ENCODE measurements at places on chromosomes 13 and 19.

- no peak for DNase-seq
These were observed 248.2 kb downstream of the SHISA2 start for GRCh38 chr13:25803641-25804040.

DNA sequence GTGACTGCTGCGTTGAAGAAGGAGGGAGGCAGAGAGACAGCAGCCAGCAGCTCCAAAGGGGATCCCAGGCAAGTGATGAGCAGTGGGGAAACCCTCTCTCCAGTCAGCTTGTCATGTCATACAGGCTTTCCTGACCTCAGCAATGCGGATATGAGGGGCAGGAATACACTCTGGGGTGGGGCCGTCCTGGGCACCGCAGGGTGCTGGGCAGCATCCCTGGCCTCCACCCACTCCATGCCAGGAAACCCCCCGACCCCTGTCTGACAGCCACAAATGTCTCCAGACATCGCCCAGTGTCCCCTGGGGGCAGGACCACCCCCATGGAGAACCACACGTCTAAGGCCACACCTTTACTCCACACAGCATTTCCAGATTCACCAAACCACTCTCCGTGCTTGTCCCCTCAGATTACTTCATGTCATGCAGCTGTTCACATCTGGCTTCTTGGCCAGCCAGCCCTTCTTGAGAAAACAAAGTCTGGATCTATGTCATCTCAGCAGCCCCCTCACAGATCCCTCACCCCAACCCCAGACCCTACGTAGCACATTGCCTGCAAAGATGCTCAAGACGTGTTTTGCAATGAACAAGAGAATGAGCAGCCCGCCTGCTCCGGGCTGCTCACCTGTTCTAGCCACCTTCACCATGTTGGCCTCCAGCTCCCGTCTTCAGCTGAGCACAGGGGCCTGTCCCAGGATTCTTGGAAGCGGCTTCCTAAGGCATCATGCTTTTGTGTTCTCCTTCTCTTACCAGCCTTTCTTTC, 46.5 kb downstream of the RFX2 start:
- DNase-seq, result no peak

GRCh38 chr13:70623239-70623638, 515.0 kb upstream of the KLHL1 start:
- no peak for DNase-seq

GRCh38 chr19:49116544-49116943, 2.4 kb downstream of the LIN7B start:
- no peak for DNase-seq

GRCh38 chr13:111513766-111514609, 193.5 kb downstream of the TEX29 start:
- no peak for DNase-seq

GRCh38 chr13:75038393-75039113, 443.4 kb downstream of the TBC1D4 start:
- no peak for DNase-seq

DNA sequence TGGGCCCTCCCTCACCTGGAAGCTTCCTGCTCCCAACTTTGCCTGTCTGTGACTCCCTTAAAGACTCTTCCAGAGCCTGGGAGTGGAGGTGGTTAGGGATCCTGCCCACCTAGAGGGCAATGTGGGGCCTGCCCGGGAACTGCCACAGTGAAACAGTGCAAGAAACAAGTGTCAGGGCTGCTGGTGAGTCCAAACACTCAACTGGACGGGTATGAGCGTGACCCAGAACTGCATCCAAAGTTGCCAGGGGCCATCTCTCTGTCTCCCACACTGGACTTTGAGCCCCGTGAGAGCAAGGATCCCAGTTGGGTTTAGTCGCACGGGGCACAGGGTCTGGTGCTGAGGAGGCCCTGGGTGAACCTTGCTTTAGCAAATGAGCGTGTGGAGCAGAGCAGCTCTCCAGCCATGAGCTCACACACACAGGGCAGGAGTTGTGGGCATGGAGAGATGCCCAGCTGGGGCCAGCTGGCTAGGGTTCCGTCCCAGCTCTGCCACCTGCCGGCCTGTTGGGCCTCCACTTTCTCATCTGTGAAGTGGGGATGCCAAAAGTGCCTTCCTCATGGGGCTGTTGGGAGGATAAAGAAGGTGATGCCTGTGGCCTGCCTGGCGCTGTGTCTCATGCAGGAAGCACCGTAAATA, 2.8 kb upstream of the NUMBL start:
- DNase-seq, result no peak

DNA sequence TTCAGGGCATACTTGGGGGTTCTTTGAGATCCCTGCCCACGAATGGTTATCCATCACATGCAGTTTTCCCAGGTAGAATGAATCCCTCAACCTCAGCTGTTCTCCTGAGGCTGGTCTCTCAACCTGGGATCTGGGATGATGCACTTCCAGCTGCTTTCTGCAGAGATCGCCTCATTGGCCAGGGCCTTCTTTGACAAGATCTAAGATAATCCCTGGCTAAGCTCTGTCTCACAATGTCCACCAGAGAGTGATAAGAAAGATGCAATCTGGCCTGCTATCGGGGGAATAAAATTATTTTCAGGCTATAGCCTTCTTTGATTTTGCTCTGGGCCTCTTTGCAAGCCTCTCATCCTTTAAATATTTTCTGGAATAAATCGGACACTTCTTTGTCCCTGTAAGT, 1021.1 kb downstream of the EFNB2 start:
- no peak for DNase-seq

GRCh38 chr13:24212674-24213073, 52.2 kb downstream of the SPATA13 start:
- no peak for DNase-seq

DNA sequence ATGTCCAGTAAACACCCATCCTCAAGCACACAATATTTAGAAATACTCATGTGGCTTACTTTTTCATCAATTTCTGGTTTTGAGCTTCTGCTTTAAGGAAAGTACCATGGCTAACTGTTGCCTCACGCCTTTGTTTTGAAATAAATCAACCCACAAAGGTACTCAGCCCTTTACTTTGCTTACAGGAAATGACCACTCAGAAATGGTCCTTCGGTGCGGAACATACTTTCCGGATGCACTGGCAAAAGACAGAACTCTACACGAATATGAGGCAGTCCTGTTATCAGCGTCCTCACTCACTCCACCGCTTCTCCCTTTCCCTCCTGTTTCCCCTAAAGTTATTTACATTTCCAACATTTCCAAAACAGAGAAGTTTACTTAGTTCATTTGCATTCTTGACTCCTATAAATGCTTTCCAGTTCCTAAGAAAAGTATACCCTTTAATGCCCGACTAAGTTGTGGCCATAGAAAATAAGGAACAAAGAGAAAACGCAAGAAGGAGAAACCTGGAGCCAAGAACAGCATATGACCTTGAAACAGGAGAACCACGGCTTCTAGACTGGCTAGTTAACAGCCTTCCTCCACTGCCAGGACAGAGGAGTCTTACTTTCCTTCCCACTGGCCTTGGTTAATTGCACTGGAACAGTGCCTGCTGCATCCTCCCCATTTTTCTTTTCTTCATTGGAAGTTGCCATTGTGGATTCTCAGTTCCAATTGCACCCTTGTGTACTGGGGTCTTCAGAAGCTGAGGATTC, 10.6 kb downstream of the FPR2 start:
- no peak for DNase-seq

GRCh38 chr13:99892196-99892613, 79.4 kb downstream of the ZIC5 start:
- no peak for DNase-seq

- no peak for DNase-seq
These were observed 500.0 kb downstream of the DIAPH3 start for GRCh38 chr13:59663707-59664106.

DNA sequence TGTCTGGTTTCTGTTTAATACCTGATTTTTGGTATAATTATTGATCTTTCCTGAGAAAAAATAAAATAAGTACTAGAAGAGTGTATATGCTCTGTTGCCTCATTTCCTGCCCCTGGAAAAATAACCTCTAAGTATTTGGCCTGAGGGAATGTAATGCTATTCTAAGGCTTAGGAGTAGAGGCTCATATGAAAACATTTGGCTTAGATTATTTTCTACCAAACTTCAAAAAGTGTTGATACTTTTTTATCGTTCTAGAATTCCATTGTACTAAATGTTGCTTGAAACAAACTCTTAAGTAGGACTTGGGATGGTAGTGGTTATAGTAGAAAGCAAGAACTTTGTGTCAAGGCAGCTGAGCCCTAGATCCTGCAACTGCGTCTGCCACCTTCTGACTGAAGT, 57.8 kb downstream of the COG3 start:
- DNase-seq, result peak; percentile 23

DNA sequence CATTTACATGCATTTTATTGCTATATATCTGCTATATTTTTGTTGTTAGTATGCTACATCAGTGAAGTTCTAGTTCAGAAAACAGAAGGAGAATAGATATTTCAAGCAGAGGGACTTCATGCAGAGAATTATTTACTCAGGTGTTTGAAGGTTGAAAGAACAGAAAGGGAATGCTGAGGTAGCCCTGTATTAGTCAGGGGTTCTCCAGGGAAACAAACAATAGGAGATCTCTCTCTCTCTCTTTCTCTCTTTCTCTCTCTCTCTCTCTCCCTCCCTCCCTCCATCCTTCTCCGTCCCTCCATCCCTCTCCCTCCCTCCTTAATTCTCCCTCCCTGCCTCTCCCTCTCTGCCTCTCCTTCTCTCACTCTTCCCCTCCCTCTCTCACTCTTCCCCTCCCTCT, 114.3 kb upstream of the TDRD3 start:
- DNase-seq, result no peak

DNA sequence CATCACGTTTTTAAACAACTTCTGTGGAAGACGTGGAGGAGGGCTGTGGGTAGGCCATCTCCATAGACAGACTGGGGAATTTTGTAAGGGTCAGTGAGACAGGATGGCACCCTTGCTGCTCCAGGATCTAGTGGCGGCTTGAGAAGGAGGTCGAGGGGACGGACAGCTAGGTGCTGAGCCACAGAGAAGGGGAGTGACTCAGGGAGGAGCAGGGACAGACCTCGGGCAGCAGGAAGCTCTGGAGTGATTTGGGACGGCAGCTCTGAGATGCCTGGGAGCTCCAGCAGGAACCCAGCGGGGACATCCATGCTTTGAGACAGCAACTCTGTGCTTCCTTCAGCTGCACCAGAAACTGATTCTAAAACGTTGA, 169.1 kb upstream of the SOX1 start:
- DNase-seq, result no peak

- no peak for DNase-seq
These were observed 320.6 kb downstream of the FOXO1 start for GRCh38 chr13:40345654-40346372.

GRCh38 chr13:22405891-22406290, 735.0 kb downstream of the FGF9 start:
- DNase-seq, result no peak

GRCh38 chr13:90055121-90055520, 1292.4 kb upstream of the MIR17HG start:
- no peak for DNase-seq

- peak; percentile 96 for DNase-seq
These were observed 57.9 kb downstream of the THSD1 start for GRCh38 chr13:52348071-52348470.

DNA sequence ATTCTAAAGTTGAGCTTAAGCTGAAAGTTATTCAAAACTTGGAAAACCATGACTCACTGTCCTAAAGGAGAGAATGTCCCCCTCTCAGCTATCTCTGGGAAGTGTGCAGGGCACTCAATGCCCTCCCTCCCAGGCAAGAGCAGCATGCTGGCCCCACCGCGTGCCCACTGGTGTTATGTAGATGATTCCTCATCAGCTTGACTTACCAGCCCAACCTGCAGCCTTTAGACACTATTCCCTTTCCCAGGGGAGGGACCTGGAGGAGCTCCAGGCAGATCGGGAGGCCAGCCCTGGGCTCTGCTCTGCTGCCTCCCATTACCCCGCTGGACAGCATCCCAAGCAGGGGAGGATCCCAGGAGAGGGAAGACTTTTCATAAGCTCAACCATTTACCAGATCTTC, 124.6 kb downstream of the FGF14 start:
- no peak for DNase-seq

DNA sequence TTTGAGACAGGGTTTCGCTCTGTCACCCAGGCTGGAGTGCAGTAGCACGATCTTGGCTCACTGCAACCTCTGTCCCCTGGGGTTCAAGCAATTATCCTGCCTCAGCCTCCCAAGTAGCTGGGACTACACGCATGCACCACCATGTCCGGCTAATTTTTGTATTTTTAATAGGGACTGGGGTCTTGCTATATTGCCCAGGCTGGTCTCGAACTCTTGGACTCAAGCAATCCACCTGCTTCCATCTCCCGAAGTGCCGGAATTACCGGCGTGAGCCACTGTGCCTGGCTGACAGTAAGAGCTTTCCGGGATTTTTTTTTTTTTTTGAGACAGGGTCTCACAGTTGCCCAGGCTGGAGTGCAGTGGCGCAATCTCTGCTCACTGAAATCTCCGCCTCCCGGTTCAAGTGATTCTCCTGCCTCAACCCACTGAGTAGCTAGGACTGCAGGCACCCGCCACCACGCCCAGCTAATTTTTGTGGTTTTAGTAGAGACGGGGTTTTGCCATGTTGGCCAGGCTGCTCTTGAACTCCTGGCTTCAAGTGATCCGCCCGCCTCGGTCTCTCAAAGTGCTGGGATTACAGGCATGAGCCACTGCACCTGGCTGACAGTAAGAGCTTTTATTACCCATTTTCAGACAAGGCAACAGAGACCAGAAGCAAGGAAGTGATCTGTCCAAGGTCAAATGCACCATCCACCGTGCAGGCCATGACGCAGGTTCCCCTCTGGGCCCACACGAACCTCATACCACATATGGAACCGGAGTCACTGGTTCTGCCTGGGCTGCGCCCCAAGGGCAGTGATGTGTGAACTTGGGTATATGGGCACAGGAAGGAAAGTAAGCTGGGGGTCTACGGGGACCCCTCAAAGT, 21.0 kb downstream of the RFX1 start:
- no peak for DNase-seq

DNA sequence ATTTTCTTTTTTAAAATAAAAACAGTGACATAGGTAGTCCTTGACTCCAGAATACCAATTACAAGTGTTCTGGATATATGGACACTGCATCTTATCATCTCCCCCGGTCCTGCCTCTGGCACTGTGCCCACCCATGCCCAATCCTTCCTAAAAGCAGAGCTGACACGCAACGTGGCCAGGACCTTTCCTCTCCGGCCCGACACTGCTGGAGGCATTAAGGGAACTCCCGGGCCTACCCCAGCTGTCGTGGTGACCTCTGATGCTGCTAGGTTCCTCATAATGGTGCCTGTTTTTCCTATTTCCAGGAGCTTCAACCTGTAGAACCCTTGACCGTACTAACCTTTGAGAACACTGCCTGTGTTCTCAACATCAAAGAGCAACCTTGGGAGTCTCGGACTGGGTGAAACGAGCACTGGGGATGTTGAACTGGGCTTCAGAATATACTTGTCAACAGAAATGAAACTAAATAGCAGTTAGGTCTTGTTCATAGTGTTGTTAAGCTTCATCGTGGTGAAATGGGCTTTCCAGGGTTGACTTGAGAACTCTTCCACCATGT, 13.9 kb upstream of the RNF113B start:
- no peak for DNase-seq

- peak; percentile 12 for DNase-seq
These were observed 69.8 kb upstream of the SCEL start for GRCh38 chr13:77465603-77466195.
